T-cell (primary cell): ENCODE measurements at places on chromosomes 1 and 21.

- no peak for DNase-seq
Measured at GRCh38 chr1:165947797-165948455, 120.5 kb downstream of the UCK2 start.

DNA sequence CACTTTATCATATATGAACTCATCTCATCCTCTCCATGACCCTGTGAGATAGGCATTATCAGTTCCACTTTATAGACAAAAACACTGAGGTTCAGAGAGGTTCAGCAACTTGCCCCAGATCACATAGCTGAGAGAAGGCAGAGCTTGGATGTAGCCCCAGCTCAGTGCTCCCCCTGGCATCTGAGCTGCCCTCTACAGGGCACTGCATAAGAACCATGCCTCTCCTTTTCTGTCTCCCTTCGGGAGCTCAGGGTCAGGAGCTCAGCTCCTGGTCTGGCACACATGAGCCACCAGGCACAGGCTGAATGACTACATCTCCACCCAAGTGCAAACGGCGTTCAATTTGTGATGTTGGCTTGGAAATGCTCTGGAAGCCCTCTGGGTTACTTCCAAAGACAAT, 16.9 kb downstream of the RAB7B start:
- no peak for DNase-seq

GRCh38 chr21:39961251-39961650, 94.0 kb downstream of the PCP4 start:
- DNase-seq, result no peak

GRCh38 chr21:37006486-37007291, at the start of gene RIPPLY3:
Gene RIPPLY3 (plus strand): TSS chr21:37006702. CDS start chr21:37006773, 71 bp downstream.
- no peak for DNase-seq

- DNase-seq, result no peak
Measured at GRCh38 chr1:186518822-186519381, 58.0 kb upstream of the PDC start.

DNA sequence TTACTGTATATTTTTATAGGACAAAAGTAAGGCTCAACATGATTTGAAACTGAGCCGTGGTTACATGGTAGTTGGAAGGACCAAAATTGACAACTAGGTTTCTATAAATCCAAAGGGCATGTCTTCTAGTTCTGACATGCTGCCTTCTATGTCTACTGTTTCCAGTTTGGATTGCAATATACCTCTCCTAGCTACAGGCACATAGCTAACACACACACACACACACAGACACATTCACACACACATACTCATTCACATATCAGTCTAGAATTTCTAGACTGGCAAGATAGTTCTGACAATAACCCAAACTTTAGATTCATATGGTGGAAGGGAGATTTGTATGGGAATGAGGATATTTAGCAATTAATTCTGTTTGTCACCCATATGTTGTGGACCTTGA, 544.8 kb upstream of the CAMK1G start:
- no peak for DNase-seq

- no peak for DNase-seq
Measured at GRCh38 chr1:179120736-179121135, 38.9 kb downstream of the TOR3A start.

GRCh38 chr1:220250681-220251080, 21.6 kb downstream of the RAB3GAP2 start:
- no peak for DNase-seq

DNA sequence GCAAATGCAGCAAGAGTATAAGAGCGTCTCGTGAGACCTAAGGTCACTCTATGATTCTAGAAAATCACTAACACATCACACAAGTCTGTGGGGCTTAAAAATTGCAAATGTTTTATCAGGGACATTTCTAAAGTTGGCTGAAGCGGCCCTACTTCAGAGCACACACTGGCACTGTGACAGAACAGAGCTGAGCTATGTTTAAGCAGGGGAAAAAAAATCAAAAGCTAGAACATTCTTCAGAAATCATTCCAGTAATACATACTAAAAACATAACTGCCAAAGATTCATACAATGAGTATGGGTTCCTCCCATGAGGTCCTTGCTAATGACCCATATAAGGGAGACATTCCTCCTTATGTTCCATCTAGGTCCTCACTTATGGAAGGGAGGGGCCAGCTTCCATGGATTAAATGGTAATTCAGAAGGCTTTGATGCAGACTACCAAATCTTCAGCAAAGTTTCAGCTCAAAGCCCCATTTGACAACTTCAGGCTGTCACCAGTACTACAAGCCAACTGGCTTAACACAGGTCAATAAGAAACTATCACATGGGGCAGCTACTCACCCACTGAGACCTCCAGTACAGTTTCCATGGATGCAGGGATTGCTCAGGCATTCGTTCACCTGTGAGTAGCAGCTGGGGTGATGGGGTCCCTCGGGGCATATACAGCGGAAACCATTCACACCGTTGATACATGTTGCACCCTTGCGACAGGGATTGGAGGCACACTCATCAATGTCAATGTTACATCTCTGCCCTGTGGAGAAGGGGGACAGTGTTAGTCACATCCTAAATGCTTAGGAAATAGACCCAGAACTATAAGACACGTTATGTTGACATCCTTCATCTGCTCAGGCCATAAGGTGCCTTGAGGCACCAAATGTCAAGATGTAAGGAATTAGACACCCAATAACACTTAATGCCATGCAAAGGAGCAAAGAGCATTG, 58.4 kb upstream of the ADAM30 start:
- no peak for DNase-seq

DNA sequence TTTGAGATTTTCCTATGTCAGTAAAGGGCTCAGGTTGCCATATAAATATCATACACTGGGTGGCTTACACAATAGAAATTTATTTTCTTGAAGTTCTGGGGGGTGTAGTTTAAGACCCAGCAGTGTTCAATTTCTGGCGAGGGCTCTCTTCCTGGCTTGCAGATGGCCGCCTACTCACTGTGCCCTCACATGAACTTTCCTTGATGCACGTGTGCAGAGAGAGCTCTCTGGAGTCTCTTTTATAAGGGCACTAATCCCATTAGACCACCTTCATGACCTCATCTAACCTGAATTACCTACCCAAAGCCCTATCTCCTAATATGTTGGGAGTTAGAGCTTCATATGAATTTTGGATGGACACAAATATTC, 21.1 kb downstream of the TMEM51 start:
- DNase-seq, result no peak

- no peak for DNase-seq
Measured at GRCh38 chr1:200518524-200518923, 102.0 kb downstream of the KIF14 start.

DNA sequence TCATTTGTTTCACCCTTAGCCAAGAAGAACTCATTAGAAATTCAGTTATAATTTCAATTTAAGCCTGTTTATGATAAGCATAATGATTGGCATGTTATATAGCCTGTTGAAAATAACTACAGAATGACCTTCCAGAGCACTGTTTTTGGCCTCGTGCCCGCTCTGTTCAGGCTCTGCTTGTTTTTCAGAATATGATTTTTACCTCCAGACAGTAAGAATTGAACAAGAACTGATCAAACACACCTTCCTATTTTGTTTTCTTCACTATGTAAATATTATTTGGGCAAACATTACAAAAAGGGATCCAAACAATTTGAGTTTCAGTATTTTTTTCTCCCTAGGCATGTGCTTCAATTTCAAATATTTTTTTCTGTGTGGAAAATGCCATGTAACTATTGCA, 48.1 kb upstream of the ANGPTL1 start:
- DNase-seq, result no peak

GRCh38 chr1:107648071-107648470, 316.9 kb downstream of the VAV3 start:
- no peak for DNase-seq

DNA sequence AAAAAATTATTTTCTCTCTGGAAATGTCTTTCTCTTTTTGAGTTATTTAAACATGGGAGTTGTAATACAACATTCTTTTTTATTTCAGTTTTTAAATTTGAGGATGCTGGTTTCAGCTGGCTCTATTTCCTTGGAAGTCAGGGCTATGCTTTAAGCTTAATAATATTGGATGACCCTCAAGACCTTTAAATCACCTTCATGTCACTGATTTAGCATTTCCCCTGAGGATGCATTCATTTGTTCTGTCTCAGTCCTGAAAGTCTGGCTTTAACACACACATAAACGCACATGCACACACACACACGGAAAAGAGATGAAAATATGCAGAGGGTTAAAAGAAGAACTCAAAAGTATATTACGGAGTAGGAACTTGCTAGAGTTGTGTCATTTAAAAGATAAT, 260.5 kb downstream of the PTBP2 start:
- DNase-seq, result no peak

- DNase-seq, result peak; percentile 11
Measured at GRCh38 chr1:223363057-223363855, 720 bp downstream of the SUSD4 start.

GRCh38 chr1:89566761-89567174, 42.1 kb downstream of the LRRC8B start:
- no peak for DNase-seq

- DNase-seq, result peak; percentile 47
Measured at GRCh38 chr1:33273406-33273805, 17.1 kb downstream of the ZNF362 start.

- DNase-seq, result no peak
Measured at GRCh38 chr1:241612533-241613477, 27.4 kb downstream of the CHML start.

DNA sequence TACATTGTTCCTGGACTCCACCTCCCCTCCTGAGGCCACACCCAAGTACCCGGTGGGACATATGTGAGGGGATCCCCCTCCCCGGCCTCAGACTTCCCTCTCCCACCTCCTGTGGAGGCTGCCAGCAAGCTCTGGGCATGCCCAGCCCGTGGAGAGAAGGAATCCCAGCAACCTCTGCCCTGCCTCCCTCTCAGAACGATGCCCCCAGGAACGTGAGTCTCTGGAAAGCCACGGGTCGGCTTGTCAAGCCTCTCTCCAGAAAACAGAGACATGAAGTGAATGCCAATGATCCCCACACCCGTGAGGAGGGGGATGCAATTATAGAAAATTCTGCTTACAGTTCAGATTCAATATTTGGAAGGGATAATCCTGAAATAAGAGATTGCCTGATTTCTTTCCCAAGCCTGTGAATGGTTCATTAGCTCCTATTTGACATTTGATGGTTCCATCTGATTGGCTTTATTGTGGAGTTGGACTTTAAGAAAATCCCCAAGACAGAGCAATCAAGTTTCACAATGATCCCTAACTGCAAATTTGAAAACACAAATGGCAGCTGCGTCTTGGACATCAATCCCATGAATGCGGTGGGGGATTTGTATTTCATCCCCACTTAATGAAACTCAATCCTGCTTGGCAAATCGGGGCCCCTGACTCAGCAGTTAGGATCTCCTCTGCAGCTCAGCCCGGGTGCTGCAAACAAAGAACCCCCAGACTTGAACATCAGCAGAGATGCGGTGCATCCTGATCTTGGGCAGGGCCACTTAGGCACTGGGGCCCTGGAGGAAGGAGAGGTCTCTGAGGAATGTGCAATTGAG, 9.1 kb upstream of the GUCA2B start:
- no peak for DNase-seq

DNA sequence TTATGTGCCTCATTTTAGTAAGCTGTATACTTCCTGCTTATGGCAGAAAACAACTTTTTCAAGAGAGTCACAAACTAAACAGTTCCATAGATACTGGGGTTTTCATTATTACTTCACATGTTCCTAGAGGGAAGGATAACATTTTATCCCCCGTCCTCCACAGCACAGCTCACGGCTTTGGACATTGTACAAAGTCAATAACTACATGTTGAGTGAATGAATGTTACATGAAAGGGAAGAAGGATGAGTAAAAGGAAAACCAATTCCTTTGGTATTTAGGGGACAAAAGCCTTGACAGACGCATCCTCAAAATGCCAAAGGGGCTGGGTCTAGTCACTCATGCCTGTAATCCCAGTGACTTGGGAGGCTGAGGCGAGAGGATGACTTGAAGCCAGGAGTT, 14.8 kb downstream of the PI4KB start:
- DNase-seq, result no peak

DNA sequence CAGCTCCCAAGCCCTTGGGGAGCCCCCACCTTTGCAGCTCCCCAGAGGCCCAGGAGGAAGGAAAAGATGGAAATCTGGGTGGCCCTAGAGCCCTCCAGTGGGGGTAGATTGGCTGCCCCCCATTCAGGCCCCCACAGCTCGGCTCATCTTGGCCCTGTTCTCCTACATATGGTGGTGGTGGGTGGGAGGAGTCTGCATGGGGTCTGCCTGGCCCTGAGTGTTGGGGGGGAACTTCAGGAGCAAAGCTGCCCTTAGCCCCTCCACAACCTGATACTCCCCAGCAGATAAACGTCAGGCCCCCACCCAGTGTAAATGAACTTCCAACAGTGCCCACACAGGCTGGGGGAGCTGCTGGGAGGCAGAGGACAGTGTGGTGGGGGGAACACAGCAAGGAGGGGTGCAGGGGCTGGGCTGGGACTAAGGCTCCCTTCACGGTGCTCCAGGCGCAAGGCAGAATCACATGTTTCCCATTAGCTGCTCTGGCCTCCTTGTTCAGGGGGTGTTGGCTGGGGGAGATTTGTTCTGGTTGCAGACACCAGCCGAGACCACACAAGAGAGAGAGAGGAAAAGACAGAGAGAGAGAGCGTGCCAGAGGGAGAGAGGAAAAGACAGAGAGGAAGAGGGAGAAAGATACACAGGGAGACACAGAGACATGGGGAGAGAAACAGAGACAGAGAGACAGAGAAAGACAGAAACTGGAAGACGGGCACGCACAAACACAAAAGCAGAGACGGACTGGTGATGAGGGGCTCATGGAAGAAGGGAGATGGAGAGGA, 42.6 kb downstream of the AHDC1 start:
- no peak for DNase-seq

DNA sequence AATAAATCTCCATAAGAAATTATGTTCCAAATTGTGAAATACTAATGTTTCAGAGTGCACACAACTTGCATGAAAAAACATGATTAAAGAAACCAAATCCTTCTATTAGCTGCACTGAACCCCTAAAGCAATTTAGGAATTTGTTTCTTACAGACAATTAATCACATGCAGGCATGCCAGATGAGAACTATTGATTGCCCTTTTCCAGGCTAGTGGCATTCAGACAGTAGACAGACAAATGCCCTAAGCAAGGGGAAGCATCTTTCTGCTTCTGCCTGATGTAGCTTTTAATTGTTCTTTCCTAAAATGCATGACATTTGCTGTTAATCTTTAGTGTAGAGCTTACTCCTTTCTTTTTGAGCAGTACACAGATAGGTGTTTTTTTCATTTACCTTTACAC, 229.5 kb downstream of the DPYD start:
- no peak for DNase-seq

- DNase-seq, result no peak
Measured at GRCh38 chr1:75794382-75794781, 2.3 kb upstream of the MSH4 start.

DNA sequence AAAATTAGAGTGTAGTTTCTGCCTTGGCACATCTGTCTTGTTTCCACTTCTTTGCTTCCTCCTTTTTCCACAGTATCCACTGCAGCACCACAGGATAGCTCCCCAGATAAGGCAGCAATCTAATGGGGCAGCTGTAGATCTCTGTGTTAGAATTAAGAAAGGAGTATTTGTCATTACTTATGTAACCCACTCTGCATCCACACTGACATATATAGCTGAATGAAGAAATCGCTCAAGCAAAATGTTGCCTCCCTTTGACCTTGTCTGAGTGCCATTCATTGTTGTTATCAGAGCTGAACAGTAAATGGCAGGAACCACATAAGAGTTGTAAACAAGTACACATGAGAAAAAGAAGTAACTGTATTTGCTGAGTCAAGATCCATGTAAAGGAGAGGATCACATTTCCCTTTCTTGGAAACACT, 45.9 kb upstream of the DPH5 start:
- DNase-seq, result no peak
